ENCODE measurements at places on chromosomes 1 and 21. TPM values are rescaled to one million over a fixed set of nuclear protein-coding genes. Genes with fewer than 3 reads are reported as not detected.
A peak's percentile ranks its signal among the peaks of the same experiment; 100 is the strongest.

GRCh38 chr1:61244114-61244513 is 161.8 kb downstream of the NFIA start:
- no peaks in the 10 kb centered on the region for H3K27me3 ChIP-seq
- no peaks in the 10 kb centered on the region for H3K36me3 ChIP-seq
- H3K27ac ChIP-seq = no peak overlapping the region
- DNase-seq = no peak

DNA sequence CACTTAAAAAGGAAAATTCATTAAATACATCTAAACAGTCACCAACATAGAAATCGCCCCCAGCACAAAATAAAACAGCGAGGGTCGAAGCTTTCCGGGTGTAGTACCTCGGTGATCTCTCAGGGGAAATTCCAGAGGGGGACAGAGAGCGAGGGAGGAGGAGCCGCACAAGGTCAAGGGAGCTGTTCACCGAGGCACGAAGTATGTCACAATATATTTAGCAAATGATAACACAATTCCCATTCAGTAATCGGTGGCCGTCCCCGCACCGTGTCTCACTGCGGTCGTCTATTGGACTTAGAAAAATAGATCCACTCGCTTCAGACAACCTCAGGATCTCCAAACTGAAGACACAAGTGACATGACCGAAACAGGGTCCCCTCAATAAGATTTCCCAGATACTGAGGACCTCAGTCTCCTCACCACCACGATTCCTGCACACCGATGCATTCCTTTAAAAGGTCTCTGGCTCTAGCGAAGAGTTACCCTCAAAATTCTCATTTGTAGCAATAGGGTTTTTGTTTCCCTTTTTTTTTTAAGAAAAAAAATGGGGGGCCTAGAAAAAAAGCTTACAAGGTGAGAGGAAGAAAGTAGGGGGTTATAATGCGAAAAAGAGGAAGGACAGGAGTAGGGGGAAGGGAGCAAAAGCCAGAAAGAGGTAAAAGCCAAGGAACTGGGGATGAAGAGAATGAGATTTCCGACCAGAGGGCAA is 1.1 kb downstream of the LPGAT1 start:
- peak overlapping the region; percentile 64 for H3K4me3 ChIP-seq
- no peaks in the 10 kb centered on the region for H3K27me3 ChIP-seq
- H3K27ac ChIP-seq = peak overlapping the region; percentile 92
- H3K36me3 ChIP-seq = peaks cover 3% of the 10 kb centered on the region
- peak; percentile 72 for DNase-seq

CA14 gene
- 0.56 TPM for total RNA-seq

DNA sequence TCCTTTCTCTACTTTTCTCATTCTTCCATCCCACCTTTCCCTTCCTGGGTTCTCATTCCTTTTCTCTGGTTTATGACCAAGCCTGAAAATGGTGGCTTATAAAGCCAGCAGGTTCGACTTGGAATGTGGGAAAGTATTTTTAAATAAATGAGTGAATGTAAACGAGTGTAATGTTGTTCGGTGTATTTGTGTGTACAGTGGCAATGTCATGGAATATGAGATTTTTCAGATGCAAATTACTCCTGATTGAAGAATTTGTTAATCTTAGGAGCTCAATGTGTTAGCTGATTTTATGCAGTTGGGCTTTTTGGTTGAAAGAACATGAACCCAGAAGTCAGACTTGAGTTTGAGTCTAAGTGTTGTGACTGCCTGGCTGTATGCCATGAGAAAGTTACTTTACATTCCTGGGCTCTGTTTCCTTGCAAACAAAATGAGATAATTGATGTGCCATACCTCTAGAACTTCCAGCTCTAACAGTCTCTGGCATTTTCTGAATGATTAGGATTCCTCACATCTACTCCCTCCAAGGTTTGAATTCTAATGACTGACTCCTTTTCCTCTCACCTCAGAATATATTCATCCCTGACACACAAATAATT is 6.6 kb downstream of the SGIP1 start:
- H3K4me1 ChIP-seq = no peaks in the 10 kb centered on the region
- H3K4me3 ChIP-seq = no peak overlapping the region
- no peak for DNase-seq
- no peaks in the 10 kb centered on the region for H3K36me3 ChIP-seq
- H3K27me3 ChIP-seq = no peaks in the 10 kb centered on the region

GRCh38 chr1:189499736-189500135 is 977.9 kb downstream of the BRINP3 start:
- H3K4me3 ChIP-seq = no peak overlapping the region
- no peaks in the 10 kb centered on the region for H3K27me3 ChIP-seq
- H3K36me3 ChIP-seq = no peaks in the 10 kb centered on the region

FAM151A gene
- 5.1 TPM for total RNA-seq

GRCh38 chr1:97050506-97050905 is 328.9 kb downstream of the PTBP2 start:
- H3K27ac ChIP-seq = no peak overlapping the region
- DNase-seq = no peak
- no peaks in the 10 kb centered on the region for H3K27me3 ChIP-seq
- no peaks in the 10 kb centered on the region for H3K36me3 ChIP-seq
- no peak overlapping the region for H3K4me3 ChIP-seq
- H3K4me1 ChIP-seq = no peaks in the 10 kb centered on the region

Measured in right lobe of liver (tissue), 6 donors.